BJ (cell line): ENCODE measurements at places on chromosomes 13 and 19. TPM values are rescaled to one million over a fixed set of nuclear protein-coding genes. Genes with fewer than 3 reads are reported as not detected.
A peak's percentile ranks its signal among the peaks of the same experiment; 100 is the strongest.

Gene SLC1A6
- polyA plus RNA-seq, result not detected in 2 replicates

GRCh38 chr19:7722231-7722651, 9.7 kb downstream of the CLEC4G start:
- DNase-seq, result no peak

GRCh38 chr13:71309905-71310304, 557.1 kb downstream of the DACH1 start:
- DNase-seq, result no peak

DNA sequence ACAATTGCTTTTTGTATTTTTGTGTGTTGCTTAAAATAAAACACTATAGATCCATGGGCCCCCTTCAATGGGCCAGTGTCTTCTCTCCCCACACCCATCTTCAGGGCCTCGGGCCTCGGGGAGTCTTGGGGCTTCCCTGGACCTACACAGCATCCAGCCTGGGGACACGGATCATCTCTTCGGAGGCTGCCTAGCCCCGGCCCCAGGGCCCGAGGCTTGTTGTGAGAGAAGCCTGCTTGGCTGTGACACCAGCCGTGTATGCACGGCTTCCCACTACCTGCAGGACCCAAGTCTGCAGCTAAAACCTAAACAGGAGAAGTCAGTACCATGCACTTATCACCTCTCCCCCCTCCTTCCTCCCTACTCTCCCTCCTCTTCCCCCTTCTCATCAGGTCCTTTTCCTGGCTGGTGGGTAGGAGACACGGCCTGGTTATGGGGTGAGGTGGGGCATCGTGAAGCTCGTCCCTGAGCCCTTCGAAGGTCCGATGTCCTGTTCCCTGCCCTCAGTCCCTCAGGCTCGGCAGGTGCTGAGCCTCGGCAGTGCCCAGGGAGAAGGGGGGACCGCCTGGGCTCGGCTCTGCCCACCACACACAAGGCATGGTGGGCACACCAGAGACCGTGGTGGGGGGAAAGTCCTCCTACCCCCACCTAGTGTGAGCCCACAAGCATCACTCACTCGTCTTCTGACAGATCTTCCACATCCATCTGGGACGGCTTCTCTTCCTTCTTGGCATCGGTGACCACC, 9.5 kb downstream of the C13orf46 start:
- no peak for DNase-seq

- DNase-seq, result no peak
Measured at GRCh38 chr13:94673851-94674250, 38.5 kb downstream of the SOX21 start.

Gene OR7A5
- polyA plus RNA-seq, result not detected in 2 replicates

- DNase-seq, result no peak
Measured at GRCh38 chr19:48975947-48976847, 11.1 kb downstream of the FTL start.

DNA sequence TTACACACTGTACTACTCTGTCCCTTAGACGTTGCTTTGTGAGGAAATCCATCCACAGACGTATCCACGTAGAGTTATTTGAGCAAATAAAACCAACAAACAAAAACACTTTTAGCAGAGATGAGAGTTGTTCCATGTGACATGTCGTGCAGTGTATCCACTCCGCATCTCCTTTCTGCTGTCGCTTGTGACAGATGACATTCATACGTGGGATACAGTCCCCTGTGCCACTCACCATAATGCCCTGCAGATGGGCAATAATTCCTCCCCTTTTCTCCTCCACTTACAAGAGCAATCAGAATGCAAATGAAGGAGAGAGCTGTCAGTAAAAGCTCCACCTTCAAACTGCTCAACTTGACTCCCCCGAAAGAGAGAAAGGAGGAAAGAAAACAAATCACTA, 26.0 kb downstream of the IRS2 start:
- DNase-seq, result no peak

Gene SULT2A1
- not detected in 2 replicates for polyA plus RNA-seq

Gene EMC10
- 71.8 and 89.1 TPM in 2 replicates for polyA plus RNA-seq

Gene ZNF776
- 7.7 and 12.0 TPM in 2 replicates for polyA plus RNA-seq

Gene GSK3A
- 27.7 and 36.1 TPM in 2 replicates for polyA plus RNA-seq

- no peak for DNase-seq
Measured at GRCh38 chr13:99895444-99896368, 75.9 kb downstream of the ZIC5 start.

GRCh38 chr13:73365681-73366080, 306.9 kb downstream of the KLF5 start:
- DNase-seq, result no peak

Gene ZNF563
- 1.4 and 2.1 TPM in 2 replicates for polyA plus RNA-seq

Gene ZNF628
- polyA plus RNA-seq, result 0.36 and 0.48 TPM in 2 replicates

Gene CEACAM3
- polyA plus RNA-seq, result not detected in 2 replicates

GRCh38 chr19:7677669-7678311, 900 bp downstream of the MCEMP1 start:
- DNase-seq, result no peak

DNA sequence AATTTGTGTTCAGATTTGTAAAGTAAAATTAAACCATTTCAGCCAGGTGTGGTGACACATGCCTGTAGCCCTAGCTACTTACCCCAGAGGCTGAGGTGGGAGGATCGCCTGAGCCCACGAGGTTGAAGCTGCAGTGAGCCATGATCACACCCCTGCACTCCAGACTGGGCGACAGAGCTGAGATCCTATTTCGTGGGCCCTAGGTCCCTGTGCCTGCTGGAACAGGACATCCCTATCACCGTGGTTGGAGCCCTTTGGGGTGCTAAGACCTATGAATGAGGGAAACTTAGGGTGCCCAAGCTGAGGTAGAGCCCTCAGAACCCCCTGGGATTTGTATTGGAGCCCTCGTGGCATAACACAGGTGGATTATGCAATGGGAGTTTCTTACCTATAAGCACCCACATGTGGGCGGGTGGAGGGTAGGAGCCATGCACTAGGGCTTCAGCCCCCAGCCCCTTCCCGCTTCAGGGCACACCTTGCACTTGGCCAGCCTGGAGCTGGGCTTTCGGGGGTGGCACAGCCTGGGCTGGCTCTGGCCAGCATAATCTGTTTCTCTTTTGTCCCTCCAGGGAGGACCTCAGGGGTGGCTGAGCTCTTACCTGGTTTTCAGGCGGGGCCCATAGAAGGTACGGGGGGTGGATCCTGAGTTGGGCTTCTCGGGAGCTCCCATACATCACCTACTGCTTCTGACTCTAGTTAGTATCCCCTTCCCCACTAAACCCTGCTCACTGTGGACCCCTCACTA, 7.2 kb upstream of the USF2 start:
- no peak for DNase-seq

DNA sequence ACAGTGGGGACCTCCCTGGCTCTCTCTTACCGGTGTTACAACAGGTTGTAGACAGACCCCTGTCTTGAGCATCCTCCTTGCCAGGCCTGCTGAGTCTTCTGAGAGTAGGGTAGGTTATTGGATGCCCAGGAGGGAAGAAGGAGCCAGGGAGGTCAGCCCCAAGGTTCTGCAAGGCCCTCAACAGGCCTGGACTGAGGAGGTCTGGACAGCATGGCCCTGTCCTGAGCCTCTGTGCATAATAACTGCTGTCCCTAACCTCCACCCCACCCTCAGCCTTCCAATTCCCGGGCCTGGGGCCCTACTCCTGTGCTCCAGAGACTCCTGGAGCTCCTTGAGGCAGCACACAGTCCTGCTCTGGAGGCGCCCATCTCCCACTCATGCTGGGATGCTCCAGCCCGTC, 336 bp downstream of the CD22 start:
- no peak for DNase-seq

DNA sequence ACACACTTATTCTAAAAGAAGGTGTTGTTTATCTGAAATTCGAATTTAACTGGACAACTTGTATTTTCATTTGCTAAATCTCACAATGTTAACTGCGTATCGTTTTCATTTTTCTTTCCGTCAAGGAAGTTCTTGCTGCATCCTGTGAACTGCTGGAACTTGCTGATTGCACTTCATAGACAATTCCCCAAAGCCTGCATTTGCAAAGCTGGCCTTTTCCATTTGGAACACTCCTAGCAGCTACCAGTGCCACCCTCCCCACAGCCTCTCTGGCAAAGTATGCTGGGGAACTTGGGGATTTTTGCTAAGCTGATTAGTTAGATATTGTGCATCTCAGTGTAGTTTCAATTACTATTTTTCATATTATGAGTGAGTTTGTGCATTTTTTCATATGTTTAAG, 20.4 kb upstream of the ARGLU1 start:
- DNase-seq, result no peak

DNA sequence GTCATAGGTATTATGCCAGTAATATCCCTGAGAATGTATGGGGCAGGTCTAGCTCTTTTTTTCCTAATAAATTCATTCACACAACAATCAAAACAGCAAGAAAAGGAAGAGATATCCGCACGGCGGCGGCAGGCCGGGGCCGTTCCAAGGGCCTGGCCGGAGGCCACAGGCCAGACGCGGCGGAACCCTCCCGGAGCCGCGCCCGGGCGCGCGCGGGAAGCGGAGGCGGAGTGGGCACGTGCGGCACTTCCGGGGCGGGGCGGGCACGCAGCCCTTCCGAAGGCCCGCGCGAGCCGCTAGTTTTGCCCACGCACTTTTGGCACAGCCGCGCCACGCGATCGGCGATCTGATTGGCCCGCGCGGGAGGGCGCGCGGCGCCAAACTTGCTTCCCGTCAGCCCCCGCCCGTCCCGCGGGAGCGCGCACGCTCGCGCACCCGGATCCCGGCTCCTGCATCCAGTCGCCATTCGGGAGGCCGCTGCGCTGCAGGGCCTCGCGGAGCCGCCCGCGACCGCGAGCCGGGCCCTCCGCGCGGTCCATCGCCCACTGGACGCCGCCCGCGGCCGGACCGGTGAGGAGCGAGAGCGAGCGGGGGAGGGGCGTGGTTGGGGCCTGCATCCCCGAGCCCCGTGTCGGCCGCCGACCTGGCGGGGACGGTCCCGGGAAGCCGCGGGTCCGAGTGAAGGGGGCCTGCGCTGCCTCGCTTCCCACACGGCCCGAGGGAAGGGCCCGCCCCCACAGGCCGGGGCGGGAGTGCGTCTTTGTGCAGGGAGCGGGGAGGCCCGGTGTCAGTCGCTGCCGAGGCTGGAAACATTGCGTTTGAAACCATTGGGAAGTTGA, at the start of gene CHAMP1:
Gene CHAMP1 (plus strand): TSS at position 430 of the 839 bp plus-strand sequence. CDS start 9,340 bp downstream, outside the sequence.
- DNase-seq, result peak; percentile 76

DNA sequence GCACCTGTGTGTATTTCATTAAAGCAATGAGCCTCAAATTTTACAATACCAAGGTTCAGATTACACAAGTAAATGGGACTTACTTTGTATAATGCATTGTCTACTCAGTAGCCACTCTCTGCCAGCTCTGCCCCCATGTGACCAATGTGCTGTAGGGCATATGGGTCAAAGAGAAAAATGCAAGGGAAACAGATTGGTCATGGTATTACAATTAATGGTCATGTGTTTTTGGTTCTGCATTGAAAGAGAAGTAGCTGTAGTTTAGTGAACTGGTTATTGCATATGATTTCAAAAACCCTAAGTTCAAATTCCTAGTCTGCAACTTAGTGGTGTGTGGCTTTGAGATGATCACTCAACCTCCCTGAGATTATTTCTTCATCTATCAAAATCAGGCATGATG, 545.4 kb downstream of the SUCLA2 start:
- no peak for DNase-seq

Gene UBE2L5
- 0.31 TPM in 1 of 2 replicates, not detected in the other for polyA plus RNA-seq

Gene TPTE2
- not detected in 2 replicates for polyA plus RNA-seq

DNA sequence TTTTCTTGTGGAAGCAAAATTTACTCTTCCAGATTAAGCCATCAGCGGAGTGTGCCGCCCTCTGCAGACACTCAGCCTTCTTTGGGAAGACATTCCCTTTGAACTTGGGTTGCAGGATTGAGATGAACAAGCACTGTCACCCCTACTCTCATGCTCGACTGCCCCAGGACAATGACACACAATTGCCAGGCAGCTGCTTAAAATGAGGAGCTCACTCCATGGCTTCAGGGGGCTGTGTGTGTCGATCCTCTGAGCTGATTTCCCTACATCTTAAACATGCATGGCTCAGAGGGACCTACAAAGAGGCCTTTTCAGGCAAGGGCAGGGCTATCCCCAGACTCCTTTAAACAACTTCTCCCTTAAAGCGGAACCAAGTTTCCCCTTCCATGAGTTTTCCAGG, 107.5 kb upstream of the MBNL2 start:
- no peak for DNase-seq

DNA sequence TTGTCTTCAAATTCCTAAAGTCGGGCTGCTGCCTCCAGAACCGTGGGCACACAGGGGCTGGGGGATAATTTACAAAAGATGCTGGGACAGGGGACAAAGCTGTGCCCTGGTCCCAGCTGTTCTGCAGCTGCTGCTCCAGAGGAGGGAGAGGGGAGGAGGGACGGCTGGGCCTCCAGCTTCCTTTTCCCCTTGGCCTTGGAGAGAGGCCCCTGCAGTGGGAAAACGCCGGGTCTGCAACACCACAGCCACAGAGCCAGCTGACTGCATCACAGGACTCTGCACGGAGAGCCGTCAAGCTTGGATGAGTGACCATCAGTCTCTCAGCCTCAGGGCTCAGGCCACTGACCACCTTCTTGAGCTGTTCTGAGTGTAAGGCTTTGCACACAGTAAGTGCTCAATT, 6.1 kb downstream of the DOCK6 start:
- no peak for DNase-seq

GRCh38 chr13:73220966-73221720, 162.3 kb downstream of the KLF5 start:
- no peak for DNase-seq

Gene NLRP4
- not detected in 2 replicates for polyA plus RNA-seq

- no peak for DNase-seq
Measured at GRCh38 chr19:45785097-45785496, 2.8 kb upstream of the DMPK start.
